ENCODE measurements at places on chromosomes 2 and 18.

GRCh38 chr2:216796115-216796840 lies 63.6 kb downstream of the TNP1 start:
- DNase-seq = no peak

GRCh38 chr18:29892960-29893558 lies 1149.5 kb downstream of the DSC3 start:
- DNase-seq = no peak

- DNase-seq = no peak
Measured at GRCh38 chr2:231222318-231223000, 24.0 kb downstream of the ARMC9 start.

DNA sequence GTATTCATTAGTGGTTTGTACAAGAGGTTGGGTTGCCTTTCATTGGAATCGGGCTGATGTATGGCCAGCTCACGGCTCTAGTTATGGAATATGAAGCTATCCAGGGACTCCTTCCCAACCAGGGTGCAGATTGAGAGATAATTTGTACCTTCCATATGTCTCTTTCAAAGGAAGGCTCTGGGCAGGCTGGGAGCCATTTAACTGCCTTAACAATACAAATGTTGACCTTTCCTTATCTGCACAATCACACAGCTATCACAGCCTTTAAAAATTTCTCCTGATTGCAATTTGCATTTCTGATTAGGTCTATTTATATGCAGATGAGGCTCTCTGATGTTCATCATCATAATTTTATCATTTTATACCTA lies 58.7 kb downstream of the MYO3B start:
- no peak for DNase-seq

All from stimulated activated naive CD4-positive, alpha-beta T cell (primary cell).